Esophagus (tissue), 2 donors: ENCODE measurements at places on chromosomes 3 and 15. TPM values are rescaled to one million over a fixed set of nuclear protein-coding genes. Genes with fewer than 3 reads are reported as not detected.

Gene SMC4
- 54.1 TPM for polyA plus RNA-seq

Gene ISLR2
- 0.12 TPM for polyA plus RNA-seq

Gene FAM227B
- 2.0 TPM for polyA plus RNA-seq

Gene CYP8B1
- polyA plus RNA-seq: not detected

Gene FMN1
- 2.1 TPM for polyA plus RNA-seq

Gene FOXL2NB
- polyA plus RNA-seq: 0.04 TPM
